ENCODE measurements at places on chromosomes 2 and 18.
A peak's percentile ranks its signal among the peaks of the same experiment; 100 is the strongest.

DNA sequence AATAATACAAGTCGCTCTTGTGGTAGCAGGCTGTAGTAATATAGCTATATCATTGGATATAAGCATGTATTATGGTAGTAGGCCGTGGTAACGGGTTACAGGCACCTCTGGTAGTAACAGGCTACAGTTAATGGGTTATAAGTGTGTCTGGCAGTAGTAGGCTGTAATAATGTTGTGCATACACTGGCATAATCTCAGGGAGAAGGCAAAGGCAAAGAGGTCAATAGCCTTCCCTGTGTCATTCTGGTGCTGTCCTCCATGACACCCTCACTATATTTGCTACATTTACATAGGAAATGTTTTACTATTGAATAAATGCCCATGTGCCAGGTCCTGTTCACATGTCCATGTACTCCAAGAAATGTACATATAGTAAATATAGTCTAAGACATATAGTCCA, 12.8 kb upstream of the TNP1 start:
- DNase-seq, result no peak

DNA sequence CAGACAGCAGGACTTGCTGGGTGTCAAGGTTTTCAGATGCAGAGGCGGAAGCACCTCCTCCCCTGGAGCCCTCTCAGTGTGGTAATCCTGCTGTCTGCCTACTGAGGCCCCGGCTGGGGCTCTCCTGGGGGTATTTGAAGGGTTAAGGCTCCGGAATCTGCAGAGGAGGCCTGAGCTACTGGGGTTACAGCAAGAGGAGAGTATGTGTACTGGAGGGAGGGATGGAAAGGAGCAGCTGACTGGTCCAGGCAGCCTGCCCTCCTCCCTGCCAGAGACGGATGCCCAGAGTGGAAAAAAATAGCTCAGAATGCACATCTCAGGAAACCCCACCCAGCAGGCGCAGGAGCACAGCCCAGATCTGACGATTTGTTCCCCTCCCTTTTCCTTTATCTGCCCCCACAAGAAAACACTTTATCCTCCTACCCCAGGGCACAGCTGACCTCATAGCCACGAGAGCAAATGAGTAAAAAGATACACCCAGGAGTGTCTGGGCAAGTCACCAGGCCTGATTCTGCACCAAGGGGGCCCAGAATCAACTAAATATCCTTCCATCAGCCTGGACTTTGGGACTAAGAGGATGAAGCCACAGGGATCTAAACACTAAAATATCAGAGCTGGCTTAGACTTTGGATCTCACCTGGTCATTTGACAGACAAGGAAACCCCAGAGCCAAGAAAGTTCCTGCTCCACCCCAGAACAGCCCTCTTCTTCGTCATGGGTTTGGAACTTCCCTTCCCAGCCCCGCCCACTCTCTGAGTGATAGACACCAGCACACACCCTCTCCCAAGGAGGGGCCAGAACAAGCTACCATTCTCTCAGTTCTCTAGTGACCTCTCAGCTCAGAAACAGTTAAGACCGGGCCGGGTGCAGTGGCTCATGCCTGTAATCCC, 5.5 kb downstream of the TMBIM1 start:
- DNase-seq, result peak; percentile 71

DNA sequence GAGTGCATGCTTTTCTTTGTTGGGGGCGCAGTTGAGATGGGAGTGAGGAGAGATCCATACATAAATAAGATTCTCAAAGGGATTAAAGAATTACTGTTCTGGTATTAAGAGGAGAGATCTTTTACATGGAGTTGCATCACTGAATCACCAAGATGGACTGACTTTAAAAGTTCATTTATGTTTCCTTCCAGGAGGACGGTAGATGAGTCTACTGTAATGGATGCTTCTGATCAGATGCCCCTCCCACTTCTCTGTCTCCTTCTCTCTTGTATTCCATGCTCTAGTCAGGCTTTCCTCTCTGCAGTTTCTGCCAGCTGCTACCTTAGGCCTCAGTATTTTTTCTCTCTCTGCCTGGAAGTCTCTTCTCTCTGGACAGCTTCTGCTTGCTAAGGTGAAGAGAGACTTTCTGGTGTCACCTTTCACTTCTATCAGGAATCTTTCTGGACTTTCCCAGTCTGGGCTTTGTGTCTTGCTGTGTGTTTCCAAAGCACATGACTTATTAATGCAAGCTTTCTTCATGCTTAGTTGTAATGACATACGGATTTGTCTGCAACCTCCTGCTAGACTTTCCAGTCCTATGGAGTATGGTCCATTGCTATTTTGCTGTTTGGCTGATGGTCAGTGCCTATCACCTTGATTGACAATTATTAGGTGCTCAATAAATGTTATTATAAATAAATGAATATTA, 23.6 kb downstream of the FAM171B start:
- DNase-seq, result no peak

DNA sequence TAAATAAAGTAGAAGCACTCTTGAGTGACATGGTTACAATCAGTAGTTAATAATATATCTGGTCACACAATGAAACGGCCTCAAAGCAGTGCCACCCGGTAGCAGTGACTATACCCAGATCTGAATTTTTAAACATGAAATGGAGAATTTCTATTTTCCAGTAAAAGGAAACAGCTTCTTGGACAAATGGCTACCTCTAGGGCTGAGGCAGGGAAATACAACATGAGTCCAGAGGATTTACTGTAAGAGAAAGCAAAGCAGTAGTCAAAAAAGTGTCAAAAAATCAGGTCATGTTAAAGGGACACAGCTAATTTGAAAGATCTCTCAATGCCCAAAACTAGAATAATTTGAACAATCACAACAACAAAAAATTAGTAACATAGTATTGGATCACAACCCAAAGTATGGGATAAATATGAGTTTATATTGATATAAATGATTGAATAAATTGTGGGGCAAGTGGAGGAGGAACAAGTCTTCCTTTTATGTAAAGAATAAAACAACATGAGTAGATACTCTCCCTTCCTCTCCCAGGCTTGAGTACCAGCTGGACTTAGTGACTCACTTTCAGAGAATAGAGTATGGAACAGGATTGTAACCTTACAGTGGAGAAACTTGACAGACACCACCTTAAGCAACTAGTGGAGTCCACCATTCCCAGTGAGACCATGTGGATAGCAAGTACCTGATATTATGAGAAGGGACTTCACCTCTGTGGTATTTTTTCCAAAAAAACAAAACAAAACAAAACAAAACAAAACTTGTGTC, 180.8 kb downstream of the MBD2 start:
- DNase-seq, result no peak

GRCh38 chr2:28155627-28156026, 237.0 kb upstream of the FOSL2 start:
- DNase-seq, result no peak

GRCh38 chr2:69138793-69139459, 125.9 kb downstream of the ANTXR1 start:
- no peak for DNase-seq

DNA sequence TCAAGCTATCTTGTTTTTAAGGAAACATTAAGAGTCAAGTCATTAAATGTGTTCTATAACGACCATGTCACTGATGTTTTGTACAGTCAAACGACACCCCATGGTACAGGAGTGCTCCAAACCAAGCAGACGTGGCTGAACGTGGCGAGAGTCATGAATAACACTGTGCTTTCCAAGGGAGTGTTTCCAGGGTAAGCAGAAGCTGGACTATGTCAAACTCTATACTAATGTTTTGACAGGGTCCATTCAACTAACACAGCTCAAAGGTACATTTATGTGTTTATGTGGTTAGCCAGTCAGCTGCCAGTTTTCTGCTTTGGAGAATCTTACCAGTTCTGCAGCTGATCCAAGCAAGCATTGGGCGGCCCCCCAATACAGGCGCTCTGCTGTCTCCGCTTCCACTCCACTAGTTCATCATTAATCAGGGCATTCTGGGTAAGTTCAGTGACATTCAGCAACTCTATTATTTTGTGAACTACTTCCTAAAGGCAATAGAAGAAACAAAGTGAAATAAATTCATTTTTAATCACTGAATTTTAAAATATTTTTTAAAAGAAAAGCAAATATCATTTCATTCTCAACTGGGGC, 16.4 kb downstream of the STAT1 start:
- DNase-seq, result no peak

GRCh38 chr2:234963773-234964615, 12.2 kb downstream of the SH3BP4 start:
- DNase-seq, result no peak

DNA sequence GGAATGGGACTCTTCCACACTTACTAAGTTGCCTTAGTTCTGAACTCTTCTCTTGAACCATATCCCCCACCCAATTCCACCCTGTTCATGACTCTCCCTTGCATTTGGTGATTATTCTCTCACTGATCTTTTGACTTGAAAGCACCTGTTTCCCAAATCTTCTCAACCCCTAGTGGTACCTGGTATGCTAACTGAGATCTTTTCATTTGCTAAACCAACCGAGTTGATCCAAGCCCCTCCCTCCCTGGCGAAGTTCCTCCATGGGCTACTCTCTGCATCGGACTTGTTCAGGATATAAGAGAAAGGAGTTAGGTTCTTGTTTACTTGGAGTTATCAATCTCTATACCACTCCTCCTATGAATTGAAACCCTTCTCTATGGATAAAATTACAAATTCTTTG, 593.5 kb downstream of the BCL11A start:
- no peak for DNase-seq

GRCh38 chr2:135409436-135409835, 121.6 kb downstream of the ZRANB3 start:
- no peak for DNase-seq

- no peak for DNase-seq
Observed at GRCh38 chr2:49582946-49583345, 428.6 kb upstream of the FSHR start.

DNA sequence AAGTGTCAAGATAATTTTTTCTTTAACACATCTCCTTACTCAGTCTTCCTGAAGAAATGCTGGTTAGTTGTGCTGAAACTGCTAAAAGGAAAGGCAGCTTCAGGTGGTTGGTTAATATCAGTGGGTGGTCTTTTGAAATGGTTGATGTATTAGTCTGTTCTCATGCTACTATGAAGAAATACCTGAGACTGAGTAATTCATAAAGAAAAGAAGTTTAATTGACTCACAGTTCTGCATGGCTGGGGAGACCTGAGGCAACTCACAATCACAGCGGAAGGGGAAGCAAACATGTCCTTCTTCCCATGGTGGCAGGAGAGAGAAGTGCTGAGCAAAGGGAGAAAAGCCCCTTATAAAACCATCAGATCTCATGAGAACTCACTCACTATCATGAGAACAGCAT, 125.9 kb upstream of the CYRIA start:
- no peak for DNase-seq
